ENCODE measurements at places on chromosomes 12 and 14.

DNA sequence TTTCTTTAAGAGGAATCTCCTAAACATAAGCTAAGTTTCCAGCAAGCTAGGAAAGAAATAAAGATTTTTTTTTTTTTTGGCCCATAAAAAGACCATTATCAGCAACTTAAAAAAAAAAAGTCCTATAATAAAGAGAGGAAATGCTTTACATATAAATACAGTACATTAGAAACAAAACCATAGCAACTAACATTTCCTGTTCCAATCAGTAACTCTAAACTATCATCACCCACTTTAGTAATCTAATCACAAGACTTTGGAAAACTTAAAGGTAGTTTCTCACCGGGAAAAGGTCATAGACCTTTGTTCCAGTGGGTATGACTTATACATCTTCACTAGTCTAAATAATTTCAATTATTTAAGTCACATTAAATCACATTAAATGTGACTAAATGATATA is 11.1 kb downstream of the SPTSSA start:
- no peak for DNase-seq

DNA sequence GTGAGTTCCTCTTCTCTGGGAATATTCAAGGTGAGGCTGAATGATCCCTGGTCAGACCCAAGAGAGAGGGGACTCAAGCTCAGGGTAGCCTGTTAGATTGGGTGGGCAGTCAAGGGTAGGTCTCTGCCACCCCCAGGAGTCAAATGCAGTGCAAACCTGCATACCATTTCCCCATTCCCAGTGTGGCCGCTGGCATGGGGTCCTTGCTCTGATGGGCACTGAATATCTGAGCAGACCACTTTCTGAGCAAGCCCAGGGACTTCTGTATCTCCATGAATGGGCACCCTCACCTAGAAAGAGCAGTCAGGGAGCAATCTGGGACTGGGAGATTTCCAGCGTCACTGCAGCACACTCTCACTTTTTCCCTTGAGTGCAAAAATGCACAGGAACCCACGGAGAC is 573.7 kb downstream of the BCL11B start:
- no peak for DNase-seq

GRCh38 chr12:53313996-53314395 is 7.4 kb downstream of the AAAS start:
- no peak for DNase-seq

DNA sequence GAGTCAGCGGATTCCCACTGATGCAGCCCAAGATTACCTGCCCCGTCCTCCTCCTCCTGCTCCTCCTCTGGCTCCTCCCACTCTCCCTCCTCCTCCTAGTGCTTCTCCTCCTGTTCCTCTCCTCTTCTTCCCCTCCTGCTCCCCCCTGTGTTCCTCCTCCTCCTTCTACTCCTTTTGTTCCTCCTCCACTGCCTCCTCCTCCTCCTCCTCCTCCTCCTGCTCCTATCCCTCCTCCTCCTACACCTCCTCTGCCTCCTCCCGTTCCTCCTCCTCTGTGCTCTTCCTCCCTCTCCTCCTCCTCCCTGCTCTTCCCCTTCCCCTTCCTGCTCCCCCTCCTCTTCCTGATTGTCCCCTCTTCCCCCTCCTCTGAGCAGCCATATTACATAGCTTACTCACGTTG is 141.3 kb downstream of the CACNA1C start:
- no peak for DNase-seq

GRCh38 chr14:76870166-76870565 is 44.0 kb downstream of the LRRC74A start:
- peak; percentile 17 for DNase-seq
